ENCODE measurements at places on chromosomes 5 and 9.
A peak's percentile ranks its signal among the peaks of the same experiment; 100 is the strongest.

- peak; percentile 63 for DNase-seq
These were observed 1.2 kb downstream of the RNF14 start for GRCh38 chr5:141969783-141970771.

- DNase-seq = peak; percentile 39
These were observed 478 bp downstream of the RAB14 start for GRCh38 chr9:121201045-121201737.

GRCh38 chr5:112822456-112822855, 38.6 kb upstream of the SRP19 start:
- DNase-seq = no peak

GRCh38 chr9:13118313-13118712, 161.2 kb downstream of the MPDZ start:
- DNase-seq = no peak

DNA sequence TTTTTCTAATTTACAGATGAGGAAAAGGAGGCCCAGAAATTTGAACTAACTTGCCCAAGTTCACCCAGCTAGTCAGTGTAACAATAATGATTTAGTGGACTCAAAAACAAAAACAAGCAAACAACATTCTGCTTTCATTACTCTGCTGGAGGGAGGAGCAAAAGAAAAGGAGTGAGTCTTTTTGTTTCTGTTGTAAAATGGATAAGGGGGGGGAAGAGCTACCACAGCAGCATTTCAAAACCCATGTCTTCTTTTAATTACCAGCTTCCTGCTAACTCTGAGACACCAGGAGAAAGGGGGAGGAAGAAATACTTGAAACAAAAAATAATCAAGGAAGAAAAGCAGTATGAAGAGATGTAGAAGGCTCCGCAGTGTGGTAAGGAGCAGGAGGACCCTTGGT, 39.2 kb upstream of the EQTN start:
- DNase-seq = no peak

GRCh38 chr9:15572200-15572770, 19.4 kb downstream of the CCDC171 start:
- DNase-seq = no peak

GRCh38 chr5:98454407-98454806, 319.1 kb upstream of the RGMB start:
- no peak for DNase-seq

DNA sequence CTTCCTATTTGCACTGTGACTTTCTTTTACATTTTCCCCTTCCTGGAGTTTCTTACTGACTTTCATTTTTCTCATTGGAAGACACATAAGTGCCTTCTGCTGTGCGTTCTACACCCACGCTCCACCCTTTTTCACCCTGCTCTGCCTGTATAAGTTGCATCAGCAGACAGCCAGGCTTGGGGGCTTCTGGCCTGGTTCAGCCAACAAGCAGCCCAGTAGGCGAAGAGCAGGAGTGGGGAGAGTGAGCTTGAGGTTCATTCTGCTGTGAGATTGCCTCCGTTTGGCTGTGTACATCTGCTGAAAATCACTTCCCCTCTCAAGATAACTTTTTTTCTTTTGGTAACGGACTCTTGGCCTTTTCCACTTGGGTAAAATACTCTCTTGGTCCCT, 38.4 kb downstream of the RASGRF2 start:
- peak; percentile 20 for DNase-seq

DNA sequence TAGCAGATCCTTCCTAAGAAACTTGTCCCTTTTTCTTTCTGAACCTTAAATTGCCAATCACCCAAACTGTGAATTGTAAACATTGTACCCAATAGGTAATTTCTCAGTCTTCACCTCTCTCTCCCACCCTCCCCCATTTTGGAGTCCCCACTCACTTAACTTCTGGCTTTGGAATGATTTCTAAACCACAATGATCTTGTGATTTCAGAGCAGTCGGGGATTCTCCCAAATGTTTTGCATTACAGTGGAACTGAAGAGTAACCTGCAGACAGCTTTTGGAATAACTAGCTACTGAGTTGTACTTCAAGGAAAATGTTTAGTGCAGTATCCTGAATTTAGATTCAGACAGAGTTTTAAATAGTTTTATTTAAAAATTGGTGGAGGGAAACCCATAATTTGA, 19.2 kb downstream of the SLC27A6 start:
- DNase-seq = no peak

DNA sequence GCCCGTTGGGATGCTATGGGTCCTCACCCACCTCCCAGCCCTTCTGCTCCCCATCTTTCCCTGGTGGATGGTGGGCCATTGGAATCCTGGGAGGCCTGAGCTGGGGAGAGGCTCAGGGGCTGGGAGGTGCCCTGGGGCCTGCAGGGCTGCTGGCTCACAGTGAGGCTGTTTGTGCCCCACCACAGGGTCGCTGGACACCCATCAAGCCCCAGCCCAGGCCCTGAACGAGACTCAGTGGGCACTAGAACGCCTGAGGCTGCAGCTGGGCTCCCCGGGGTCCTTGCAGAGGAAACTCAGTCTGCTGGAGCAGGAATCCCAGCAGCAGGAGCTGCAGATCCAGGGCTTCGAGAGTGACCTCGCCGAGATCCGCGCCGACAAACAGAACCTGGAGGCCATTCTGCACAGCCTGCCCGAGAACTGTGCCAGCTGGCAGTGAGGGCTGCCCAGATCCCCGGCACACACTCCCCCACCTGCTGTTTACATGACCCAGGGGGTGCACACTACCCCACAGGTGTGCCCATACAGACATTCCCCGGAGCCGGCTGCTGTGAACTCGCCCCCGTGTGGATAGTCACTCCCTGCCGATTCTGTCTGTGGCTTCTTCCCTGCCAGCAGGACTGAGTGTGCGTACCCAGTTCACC, 4.9 kb upstream of the AIF1L start:
- no peak for DNase-seq

DNA sequence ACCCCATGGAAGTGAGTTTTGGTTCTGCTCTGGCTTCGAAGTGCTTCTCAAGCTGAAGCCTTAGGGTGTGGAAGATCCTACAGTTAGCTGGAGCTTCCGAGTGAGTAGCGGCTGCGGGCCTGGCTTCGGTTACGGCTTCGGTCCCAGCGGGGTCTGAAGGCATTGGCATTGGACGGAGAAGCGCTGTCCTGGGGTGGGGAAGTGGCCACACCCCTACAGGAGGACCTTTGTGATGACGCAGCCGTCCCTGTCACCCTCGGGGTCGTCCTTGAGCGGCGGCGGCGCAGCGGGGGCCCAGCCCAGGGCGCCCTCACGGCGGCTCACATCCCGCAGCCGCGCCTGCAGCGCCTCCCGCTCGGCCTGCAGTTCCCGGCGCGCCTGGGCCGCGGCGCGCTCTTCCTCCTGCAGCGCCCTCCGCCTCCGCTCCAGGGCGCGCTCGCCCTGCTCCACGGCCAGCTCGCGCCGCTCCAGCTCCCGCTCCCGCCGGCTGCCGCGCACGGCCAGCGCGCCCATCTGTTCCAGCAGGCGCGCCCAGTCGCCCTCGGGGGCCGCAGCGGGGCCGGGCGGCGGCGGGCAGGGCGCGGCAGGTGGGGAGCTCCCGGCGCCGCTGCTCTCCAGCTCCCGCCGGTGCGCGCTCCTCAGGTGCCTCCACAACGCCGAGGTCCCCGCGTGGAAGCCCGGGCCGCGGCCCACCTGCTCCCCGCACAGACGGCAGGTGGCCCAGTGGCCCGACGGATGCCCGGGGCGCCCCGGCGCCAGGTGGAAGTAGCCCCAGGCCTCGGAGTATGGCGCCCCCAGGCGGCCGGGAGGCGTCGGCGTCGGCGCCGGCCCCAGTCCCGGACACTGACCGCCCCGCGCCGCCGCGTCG, 9.9 kb downstream of the ZBED3 start:
- DNase-seq = peak; percentile 77

DNA sequence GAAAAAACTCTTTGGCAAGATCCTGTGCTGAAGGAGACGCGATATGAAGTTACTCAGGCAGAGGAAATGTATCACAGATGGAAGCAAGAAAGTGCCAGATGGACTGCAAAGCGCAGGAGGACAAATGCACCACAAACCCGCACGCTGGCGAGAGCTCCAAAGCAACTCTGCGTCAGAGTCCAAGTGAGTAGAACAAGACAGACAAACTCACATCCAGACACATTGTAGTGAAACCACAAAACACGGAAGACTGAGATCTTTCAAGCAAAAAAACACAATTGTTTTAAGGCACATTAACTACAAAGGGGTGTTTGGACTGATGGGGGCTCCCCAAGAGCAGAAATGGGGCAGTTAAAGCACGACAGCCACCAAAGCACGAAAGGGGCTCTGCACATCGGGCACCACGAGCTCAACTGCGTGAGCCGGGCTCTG, 39.2 kb upstream of the NKD2 start:
- DNase-seq = no peak

- DNase-seq = no peak
These were observed 19.3 kb upstream of the ATOSB start for GRCh38 chr9:35134920-35135319.

GRCh38 chr5:143350751-143351602, 52.5 kb downstream of the NR3C1 start:
- peak; percentile 61 for DNase-seq

- peak; percentile 60 for DNase-seq
These were observed 162.7 kb downstream of the SYK start for GRCh38 chr9:90964101-90965020.

- no peak for DNase-seq
These were observed 11.9 kb downstream of the GNPDA1 start for GRCh38 chr5:142000704-142001484.

GRCh38 chr5:65801352-65801783, 79.4 kb downstream of the NLN start:
- no peak for DNase-seq

GRCh38 chr9:15211815-15212495, 95.1 kb downstream of the TTC39B start:
- DNase-seq = no peak

DNA sequence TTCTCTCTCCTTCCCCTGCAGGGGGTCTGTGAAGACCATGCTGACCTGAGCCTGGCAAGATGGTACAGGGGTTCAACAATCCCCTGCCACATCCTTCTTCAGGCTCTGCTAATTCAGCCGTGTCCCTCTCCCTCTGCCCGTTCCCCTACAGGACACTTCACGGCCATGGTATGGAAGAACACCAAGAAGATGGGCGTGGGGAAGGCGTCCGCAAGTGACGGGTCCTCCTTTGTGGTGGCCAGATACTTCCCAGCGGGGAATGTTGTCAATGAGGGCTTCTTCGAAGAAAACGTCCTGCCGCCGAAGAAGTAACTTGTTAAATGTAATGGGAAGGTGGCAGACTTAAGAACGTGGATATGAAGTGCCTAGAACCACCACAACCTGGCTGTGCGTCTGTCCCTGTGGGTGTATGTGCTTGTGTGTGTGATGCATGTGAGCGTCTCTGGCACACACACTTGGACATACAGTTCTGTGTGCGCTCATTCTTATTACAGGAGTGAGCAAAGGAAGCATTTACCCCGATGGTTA, 6.9 kb upstream of the CCIN start:
- DNase-seq = no peak

GRCh38 chr9:34964458-34964857, 6.4 kb downstream of the PHF24 start:
- no peak for DNase-seq

GRCh38 chr9:125346080-125346732, 84.6 kb downstream of the GAPVD1 start:
- DNase-seq = no peak

- DNase-seq = no peak
These were observed 158.0 kb upstream of the LHFPL2 start for GRCh38 chr5:78806544-78806943.

- DNase-seq = peak; percentile 7
These were observed 72.5 kb downstream of the AP3B1 start for GRCh38 chr5:78221964-78222451.

DNA sequence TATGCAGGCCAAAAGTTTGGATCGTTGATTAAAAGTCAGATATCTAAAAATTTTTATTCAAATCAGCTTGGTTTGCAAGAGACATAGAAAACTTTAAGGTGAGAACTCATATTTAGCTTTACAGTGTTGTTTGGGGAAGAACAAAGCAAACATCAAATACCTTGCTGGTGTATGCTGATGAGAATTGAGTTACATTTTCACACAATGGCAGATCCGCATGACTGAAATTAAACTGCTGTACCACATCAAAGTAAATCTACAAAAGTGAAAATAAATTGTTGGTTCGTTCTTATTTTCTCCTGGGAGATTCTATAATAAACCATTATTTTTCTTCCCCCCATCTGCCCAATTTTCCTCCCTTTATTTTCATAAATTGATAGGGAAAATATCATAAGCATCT, 198.2 kb upstream of the PCSK5 start:
- DNase-seq = no peak

DNA sequence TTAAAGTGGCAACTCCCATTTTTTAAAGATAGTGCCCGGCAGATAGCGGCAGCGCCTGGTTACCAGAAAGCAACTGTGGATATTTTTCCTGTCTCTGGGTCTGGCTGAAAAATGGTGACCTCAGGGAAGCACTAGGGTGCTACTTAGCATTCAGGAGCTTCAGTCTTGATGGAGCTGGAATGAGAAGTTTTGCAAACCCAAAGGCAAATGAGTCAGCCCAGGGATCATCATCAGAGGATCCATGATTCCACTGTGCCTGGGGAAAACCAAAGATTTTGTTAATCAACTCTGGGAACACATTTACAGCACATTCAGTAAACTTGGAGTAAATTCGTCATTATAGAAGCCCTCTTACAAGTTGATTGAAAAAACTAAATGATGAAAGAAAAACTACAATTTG, 26.7 kb downstream of the F2R start:
- DNase-seq = no peak

- DNase-seq = no peak
These were observed 5.5 kb downstream of the UBE2D2 start for GRCh38 chr5:139566611-139567010.

GRCh38 chr5:110324876-110325275, 401.6 kb downstream of the TMEM232 start:
- DNase-seq = no peak

GRCh38 chr5:179313849-179314521, 31.3 kb downstream of the ADAMTS2 start:
- no peak for DNase-seq

DNA sequence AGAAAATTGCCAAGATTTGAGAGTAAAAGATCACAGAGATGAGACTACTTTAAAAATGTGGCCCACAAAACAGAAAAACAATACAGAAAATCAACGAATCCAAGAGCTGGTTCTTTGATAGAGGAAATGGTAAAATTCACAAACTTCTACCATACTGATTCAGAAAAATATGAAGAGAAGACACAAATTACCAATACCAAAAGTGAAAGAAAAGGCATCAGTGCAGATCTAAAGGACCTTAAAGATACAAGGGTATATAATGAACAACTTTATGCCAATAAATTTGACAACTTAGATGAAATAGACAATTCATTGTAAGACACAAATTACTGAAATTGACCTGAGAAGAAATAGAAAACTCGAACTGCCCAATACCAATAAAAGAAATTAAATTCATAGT, 24.4 kb upstream of the SLC1A1 start:
- DNase-seq = no peak

GRCh38 chr5:139574641-139575312, 13.6 kb downstream of the UBE2D2 start:
- DNase-seq = peak; percentile 62

DNA sequence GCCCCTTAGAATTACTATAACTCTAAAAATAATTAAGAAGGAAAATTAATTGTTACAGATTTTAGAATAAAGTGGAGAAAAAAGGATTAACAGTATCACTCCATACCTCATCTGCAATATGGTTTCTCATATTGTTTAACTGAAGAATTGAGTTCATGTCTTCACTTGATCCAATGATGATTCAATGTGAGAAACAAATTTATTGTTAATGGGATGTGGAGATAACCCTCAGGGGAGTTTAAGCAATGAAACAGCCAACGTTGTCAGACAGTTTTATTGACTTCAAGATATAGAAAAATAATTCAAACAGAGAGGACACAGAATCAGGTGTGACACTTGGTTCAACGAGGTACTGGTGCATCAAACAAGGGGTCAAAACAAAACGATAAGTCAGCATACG, 665.2 kb upstream of the ACO1 start:
- DNase-seq = no peak
